ENCODE measurements at places on chromosomes 1 and 21.

- no peak for DNase-seq
Observed at GRCh38 chr1:93437976-93438605, 9.8 kb upstream of the FNBP1L start.

DNA sequence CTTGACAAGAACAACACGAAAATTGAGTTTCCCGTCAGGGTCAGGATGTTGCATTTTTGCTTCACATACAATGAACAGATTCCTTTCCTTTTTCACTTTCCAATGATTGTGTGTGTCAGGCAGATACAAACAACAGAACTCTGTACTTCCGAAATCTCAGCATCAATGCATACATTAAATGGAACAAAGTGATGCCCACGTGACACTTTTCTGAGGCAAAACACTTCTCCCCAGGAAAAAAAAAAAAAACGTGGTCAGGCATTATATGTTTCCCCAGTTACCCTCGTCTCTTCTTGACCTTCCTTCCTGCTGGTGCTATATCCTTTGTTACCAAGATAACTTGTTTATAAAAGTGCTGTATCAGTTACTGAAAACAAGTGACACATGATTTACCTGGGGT is 181.8 kb downstream of the ZNF281 start:
- DNase-seq = no peak

- no peak for DNase-seq
Observed at GRCh38 chr1:7250176-7250575, 464.9 kb downstream of the CAMTA1 start.

DNA sequence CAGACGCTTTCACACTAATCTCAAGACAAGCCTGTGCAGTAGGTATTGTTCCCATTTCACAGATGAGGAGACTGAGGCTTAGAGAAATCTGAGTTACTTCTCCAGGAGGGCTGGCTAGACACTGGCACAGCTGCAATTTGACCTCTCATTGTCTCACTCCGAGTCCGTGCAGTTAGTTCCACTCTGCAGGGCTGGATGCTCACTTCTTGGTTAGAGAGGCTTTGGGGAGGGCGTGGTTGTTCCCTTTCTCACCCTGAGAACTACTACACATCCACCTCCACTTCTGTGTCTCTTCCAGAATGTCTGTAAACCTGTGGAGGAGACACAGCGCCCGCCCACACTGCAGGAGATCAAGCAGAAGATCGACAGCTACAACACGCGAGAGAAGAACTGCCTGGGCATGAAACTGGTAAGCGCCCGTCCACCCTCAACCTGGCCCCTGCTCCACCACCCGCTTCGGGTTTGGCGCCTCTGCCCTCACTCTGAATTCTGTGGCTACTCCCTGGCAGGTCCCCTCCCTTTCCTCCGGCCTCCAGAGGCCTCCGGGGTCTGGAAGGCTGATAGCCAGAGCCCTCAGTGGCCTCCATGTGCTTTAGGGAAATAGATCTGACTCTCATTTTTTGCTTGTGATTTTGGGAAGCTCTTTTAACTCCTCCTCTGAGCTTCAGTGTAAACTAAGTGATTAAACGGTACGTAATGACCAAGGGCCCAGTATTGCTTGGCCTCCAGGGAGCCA is 29.1 kb downstream of the EIF2D start:
- no peak for DNase-seq

- no peak for DNase-seq
Observed at GRCh38 chr1:43197343-43198127, 25.4 kb downstream of the CFAP57 start.

DNA sequence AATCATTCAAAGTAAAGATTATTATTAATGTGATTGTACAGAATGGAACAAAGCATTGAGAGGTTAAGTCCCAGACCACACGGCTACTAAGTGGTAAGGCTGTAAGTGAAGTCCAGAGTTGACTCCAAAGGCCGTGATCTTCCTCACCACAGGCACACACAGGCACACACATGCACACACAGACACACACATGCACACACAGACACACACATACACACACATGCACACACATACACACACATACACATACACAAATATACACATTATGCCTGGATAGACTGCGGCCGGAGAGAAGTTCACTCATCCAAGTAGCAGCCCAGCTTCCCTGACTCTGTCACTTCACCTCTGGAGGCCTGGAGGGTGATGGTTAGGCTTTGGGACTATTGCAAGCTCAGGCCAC is 121.9 kb downstream of the HLX start:
- DNase-seq = no peak

GRCh38 chr1:162916407-162916806 is 55.4 kb upstream of the CCDC190 start:
- DNase-seq = no peak

DNA sequence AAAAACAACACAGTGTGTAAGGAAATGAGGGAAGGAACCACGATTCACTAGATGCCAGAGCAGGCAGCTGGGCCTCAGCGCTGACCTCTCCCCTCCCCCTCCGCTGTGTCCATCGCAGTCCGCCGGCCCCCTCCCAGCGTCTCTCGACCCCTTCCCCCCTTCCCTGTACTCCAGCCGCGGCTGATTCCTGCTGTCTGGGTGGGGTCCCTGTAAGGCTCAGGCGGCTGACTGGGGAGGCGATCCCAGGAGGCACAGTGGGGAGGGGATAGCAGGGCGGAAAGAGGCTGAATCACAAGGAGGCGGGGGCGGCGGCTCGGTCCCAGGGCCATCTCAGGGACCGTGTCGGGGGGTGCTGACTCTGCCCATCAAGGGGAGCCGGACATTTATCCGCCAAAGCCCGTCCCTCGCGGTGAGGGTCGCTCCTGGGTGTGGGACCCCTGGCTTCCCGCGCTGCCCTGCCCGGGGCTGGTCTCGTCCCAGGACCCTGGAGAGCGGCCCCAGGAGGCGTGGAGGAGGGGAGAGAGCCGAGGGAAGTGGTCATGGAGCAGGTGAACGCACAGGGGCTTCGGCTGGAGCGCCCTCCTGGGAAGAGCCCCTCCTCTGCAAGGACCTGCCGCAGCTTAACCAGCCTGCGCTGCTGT is 241.9 kb downstream of the PTPRU start:
- DNase-seq = no peak

Measured in non-pigmented ciliary epithelial cell (primary cell).